ENCODE measurements at places on chromosomes 7 and 10. TPM values are rescaled to one million over a fixed set of nuclear protein-coding genes. Genes with fewer than 3 reads are reported as not detected.

- H3K4me1 ChIP-seq: no peaks in the 10 kb centered on the region
- DNase-seq: no peak
- no peaks in the 10 kb centered on the region for H3K36me3 ChIP-seq
- H3K27me3 ChIP-seq: no peaks in the 10 kb centered on the region
- no peak overlapping the region for H3K4me3 ChIP-seq
- H3K27ac ChIP-seq: no peak overlapping the region
Measured at GRCh38 chr10:34967335-34967880, 122.7 kb downstream of the CUL2 start.

DNA sequence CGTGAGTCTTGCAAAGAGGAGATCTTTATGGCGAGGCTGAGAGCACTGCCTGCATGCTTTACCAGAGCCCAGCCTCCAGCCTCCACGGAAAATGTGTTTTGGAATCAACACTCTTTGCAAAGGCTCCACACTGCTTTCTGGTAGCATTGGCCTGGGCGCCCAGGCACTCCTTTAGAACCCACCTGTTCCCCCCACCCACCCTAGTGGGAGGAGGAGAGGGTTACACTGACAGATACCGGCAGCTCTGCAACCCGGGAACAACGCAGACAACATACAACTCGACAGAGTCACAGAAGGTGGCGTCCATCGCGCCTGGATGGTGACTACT lies 5.5 kb upstream of the MNX1 start:
- DNase-seq: no peak
- peaks cover 71% of the 10 kb centered on the region for H3K27me3 ChIP-seq
- H3K4me3 ChIP-seq: no peak overlapping the region
- peaks cover 9% of the 10 kb centered on the region for H3K4me1 ChIP-seq

DNA sequence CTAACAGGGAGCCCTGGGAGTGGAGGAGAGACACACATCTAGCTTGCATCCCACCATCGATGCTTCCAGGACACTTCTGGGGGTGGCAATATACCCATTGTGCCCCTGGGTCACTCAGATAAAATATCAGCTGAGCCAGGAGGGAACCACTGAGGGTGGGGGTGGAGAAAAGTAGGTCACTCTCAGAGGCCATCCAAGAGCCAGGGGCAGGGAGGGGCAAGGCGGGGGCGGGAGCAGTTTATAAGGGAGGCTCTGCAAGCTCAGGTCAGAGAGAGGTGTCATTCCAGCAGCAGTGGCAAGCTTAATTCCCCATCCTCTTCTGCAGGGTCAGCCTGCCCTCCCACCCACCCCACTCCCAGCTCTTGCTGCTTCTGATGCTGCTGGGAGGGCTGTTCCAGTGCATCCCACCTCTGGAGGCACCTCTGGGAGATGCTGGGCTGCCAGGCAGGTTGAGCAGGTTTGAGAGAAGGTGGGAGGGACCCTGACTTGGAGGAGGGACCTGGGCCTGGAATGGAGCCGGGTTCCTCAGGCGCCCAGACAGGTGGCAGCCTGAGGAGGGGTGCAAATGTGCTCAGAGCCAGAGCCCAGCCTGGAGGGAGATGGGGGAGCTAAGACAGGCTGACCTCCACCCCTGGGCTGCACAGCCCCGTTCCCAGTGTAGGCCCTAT lies 20.1 kb upstream of the TLX1 start:
- H3K4me3 ChIP-seq: no peak overlapping the region
- no peak overlapping the region for H3K27ac ChIP-seq
- DNase-seq: no peak
- no peaks in the 10 kb centered on the region for H3K27me3 ChIP-seq

- DNase-seq: no peak
- no peaks in the 10 kb centered on the region for H3K27me3 ChIP-seq
- no peak overlapping the region for H3K4me3 ChIP-seq
- H3K4me1 ChIP-seq: no peaks in the 10 kb centered on the region
Measured at GRCh38 chr7:52917982-52918578, 117.4 kb upstream of the POM121L12 start.

- H3K27me3 ChIP-seq: no peaks in the 10 kb centered on the region
- H3K27ac ChIP-seq: no peak overlapping the region
- no peaks in the 10 kb centered on the region for H3K4me1 ChIP-seq
- H3K36me3 ChIP-seq: no peaks in the 10 kb centered on the region
- H3K4me3 ChIP-seq: no peak overlapping the region
Measured at GRCh38 chr10:86648704-86649427, 5.5 kb upstream of the OPN4 start.

DNA sequence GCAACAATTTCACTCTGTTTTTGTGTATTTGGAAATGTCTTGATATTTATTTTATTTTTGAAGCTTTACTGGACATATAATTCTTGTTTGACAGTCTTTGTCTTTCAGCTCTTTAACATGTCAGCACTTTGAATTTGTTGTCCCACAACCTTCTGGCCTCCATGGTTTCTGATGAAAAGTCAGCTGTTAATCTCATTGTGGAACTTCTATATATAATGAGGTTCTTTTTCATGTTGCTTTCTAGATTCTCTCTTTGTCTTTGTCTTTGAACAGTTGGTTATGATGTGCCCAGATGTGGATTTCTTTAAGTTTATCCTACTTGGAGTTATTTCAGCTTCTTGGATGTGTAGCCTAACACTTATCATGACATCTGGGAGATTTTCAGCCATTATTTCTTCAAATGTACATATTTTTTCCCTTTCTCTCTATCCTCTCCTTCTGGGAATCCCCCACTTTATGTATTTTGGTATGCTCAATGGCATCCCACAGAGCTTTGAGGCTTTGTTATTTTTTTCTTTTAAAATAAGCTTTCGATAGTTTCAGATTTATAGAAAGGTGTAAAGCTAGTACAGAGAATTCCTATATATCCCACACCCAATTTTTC lies 9.5 kb upstream of the LMTK2 start:
- no peak overlapping the region for H3K27ac ChIP-seq
- H3K4me1 ChIP-seq: no peaks in the 10 kb centered on the region
- H3K27me3 ChIP-seq: no peaks in the 10 kb centered on the region
- DNase-seq: no peak

CRYGN gene
- total RNA-seq: not detected

GRCh38 chr7:17661982-17662585 lies 278.2 kb downstream of the SNX13 start:
- no peaks in the 10 kb centered on the region for H3K27me3 ChIP-seq
- H3K27ac ChIP-seq: no peak overlapping the region
- no peak for DNase-seq
- H3K4me3 ChIP-seq: no peak overlapping the region

DNA sequence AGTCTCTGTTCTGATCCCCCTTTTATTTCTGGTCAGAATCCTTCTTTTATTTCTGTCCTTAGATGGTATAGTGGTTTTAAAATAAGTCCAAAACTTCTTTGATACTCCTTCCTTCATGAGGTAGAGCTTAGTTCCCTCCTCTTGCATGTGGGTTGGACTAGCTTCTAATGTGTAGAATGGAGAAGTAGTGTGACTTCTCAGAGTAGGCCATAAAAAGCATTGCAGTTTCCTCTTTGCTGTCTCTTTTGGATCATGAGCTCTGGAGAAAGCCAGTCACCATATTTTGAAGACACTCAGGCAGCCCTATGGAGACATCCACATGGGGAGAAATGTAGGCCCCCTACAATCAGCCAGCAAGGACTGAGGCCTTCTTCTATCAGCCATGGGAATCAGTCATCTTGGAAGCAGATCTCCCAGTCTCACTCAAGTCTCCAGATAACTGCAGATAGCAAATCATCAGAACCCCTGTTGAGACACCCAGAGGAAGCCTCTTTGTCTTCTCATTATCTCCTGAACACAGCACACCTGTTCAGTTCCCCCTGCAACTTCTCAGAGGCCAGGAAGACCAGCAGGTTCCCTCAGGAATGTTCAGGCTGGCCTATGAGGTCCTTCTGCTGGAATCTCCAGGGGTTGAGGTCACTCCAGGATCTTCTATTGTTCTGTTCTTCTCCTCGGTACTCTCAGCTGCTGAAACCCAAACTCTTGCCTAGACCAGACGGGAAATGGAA lies 511.9 kb upstream of the ZMIZ1 start:
- no peak for DNase-seq
- H3K4me3 ChIP-seq: no peak overlapping the region
- H3K27ac ChIP-seq: no peak overlapping the region
- H3K36me3 ChIP-seq: no peaks in the 10 kb centered on the region

WAC gene
- total RNA-seq: 134 TPM

GRCh38 chr10:131810805-131811629 lies 89.8 kb upstream of the PPP2R2D start:
- H3K4me3 ChIP-seq: no peak overlapping the region
- DNase-seq: no peak
- no peaks in the 10 kb centered on the region for H3K36me3 ChIP-seq
- no peak overlapping the region for H3K27ac ChIP-seq

GRCh38 chr10:69873135-69873639 lies 71.5 kb downstream of the COL13A1 start:
- DNase-seq: no peak
- no peaks in the 10 kb centered on the region for H3K36me3 ChIP-seq
- H3K27me3 ChIP-seq: no peaks in the 10 kb centered on the region
- H3K27ac ChIP-seq: no peak overlapping the region
- H3K4me1 ChIP-seq: no peaks in the 10 kb centered on the region
- H3K4me3 ChIP-seq: no peak overlapping the region

HTR5A gene
- total RNA-seq: not detected

GRCh38 chr7:26789481-26790184 lies 74.8 kb downstream of the SKAP2 start:
- no peak overlapping the region for H3K4me3 ChIP-seq
- no peaks in the 10 kb centered on the region for H3K36me3 ChIP-seq
- no peak overlapping the region for H3K27ac ChIP-seq
- H3K27me3 ChIP-seq: no peaks in the 10 kb centered on the region
- H3K4me1 ChIP-seq: no peaks in the 10 kb centered on the region
- DNase-seq: no peak

CYP2C19 gene
- not detected for total RNA-seq

DNA sequence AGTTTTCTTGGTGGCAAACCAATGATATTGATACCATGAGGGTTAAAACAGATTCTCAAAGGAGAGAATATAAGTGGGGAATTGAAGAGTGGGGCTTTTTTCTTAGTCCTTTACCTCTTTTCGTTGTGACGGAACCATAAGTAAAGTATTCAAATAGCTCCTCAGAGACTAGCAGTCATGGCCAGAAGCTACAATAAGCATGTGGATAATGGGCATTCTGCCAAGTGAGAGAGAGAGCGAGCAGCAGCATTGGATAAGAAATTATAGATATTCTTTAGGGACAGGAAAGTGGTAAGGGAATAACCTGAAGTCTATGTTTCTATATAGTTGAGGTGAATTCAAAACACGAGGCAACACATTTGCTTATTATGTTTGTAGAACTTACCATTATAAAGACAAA lies 235.1 kb downstream of the SEMA3E start:
- DNase-seq: no peak
- H3K4me1 ChIP-seq: no peaks in the 10 kb centered on the region
- H3K27ac ChIP-seq: no peak overlapping the region
- no peaks in the 10 kb centered on the region for H3K27me3 ChIP-seq
- no peaks in the 10 kb centered on the region for H3K36me3 ChIP-seq

DNA sequence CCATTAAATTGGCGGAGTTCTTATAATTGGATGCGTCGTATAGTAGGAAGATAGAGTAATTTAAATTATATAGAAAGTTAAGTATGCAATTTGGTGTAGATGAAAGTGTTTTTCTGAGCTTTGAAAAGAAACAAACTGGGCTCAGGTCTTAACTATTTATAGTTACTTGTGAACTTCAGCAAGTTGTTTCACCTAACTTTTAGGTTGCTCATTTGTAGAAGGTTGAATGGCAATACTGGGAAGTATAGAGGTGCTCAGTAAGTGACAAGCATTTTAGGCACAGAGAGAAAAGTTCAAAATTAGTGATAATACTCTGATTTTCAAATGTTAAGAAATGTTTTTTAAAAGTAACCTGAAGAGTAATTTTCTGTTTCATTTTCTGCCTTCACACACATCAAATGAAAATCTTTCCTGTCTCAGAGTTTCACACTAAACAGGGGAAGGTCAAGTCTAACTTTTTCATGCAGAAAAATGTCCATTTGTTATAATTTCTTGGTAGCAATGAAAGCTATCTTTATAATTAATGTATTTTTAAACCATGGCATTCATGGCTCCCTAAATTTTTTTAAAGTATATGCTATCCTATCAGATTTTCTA lies 146.5 kb downstream of the PHF14 start:
- H3K27ac ChIP-seq: no peak overlapping the region
- no peaks in the 10 kb centered on the region for H3K4me1 ChIP-seq
- no peaks in the 10 kb centered on the region for H3K27me3 ChIP-seq

DNA sequence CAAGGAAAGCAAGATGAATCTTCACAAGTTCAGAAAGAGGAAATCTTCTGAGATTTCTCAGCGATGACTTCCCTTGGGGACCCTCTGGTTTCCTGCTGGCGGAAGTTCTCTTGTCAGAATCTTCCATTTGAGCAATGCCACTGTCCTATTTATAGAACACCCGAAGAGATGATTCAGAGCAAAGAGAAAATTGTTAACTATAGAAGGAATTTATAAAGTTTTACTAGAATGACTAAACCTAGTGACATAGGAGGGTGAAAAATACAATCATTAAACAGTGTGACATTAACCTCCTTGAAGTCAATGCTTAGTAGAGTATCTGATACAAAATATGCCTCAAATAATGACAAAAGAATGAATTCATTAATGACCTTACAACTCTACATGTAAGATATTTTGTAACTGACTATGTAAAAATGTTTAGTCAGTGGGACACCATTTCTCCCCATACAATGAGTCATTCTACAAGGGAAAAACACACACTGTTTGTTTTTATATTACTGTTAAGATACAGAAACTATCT lies 206.5 kb upstream of the CNTNAP2 start:
- H3K4me3 ChIP-seq: no peak overlapping the region
- H3K36me3 ChIP-seq: no peaks in the 10 kb centered on the region
- no peaks in the 10 kb centered on the region for H3K4me1 ChIP-seq
- DNase-seq: no peak
- no peak overlapping the region for H3K27ac ChIP-seq

- no peaks in the 10 kb centered on the region for H3K4me1 ChIP-seq
- no peak overlapping the region for H3K4me3 ChIP-seq
- no peaks in the 10 kb centered on the region for H3K27me3 ChIP-seq
- no peak for DNase-seq
- H3K36me3 ChIP-seq: no peaks in the 10 kb centered on the region
- H3K27ac ChIP-seq: no peak overlapping the region
Measured at GRCh38 chr7:71303566-71303965, 171.6 kb downstream of the GALNT17 start.

CTTNBP2 gene
- total RNA-seq: not detected

DNA sequence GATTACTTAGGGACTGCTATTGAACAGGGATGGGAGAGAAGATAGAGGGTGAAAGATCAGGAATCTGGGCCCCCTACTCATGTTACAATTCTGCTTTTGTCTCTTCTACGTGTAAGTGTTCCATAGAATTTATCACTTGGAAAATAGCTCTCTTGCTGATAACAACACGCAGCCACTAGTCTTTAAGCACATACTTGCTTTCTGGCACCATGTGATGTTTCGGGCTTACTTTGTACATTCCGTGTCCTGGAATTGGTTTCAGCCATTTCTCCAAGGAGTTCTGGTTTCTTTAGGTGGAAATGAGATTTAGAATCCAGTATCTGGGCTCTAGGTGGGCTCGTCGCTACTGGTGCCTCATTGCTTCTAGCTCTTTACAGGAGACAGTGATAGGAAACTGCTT lies 59.7 kb downstream of the TFAM start:
- H3K27ac ChIP-seq: no peak overlapping the region
- H3K4me1 ChIP-seq: no peaks in the 10 kb centered on the region
- no peaks in the 10 kb centered on the region for H3K27me3 ChIP-seq

Measured in CD8-positive, alpha-beta memory T cell (primary cell).